IMR-90 (cell line): ENCODE measurements at places on chromosomes 1 and 21. TPM values are rescaled to one million over a fixed set of nuclear protein-coding genes. Genes with fewer than 3 reads are reported as not detected.

PLEKHA6 gene
- 19.9 and 20.6 TPM in 2 replicates for polyA plus RNA-seq

SLFNL1 gene
- polyA plus RNA-seq = 0.07 and 0.09 TPM in 2 replicates

FCGR1A gene
- not detected in 2 replicates for polyA plus RNA-seq

AMY2B gene
- 0.92 and 1.7 TPM in 2 replicates for polyA plus RNA-seq

PHACTR4 gene
- 13.8 and 15.0 TPM in 2 replicates for polyA plus RNA-seq

DNA sequence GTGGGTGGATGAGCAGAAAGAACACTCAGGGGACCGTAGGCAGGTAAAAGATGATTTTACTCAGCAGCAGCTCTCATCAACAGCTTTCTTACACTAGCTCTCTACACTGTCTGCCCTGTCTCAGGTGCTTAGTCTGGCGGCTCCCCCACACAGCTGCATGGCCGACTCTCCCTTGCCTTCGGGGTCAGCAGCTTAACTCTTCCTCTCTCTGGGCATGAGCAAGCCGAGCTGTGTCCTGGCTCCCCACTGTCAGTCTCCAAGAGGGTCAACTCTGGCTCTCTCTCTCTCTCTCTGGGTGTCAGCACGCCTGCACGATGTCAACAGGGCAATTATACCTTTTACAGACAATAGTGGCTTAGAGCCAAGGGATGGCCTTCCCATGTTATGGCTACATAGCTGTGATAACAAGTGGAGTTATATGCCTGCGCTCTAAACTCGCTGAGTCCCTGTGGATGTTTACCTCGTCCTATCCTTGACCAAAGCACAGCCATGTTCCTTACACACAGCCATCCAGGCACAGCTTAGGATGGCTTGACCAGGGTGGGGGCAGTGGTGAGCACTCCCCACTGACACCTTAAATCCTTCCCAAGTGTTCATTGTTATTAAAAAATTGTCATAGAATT is 3.1 kb upstream of the BCL10 start:
- no peak for DNase-seq

- peak; percentile 55 for DNase-seq
Measured at GRCh38 chr1:233281711-233282581, 13.6 kb downstream of the PCNX2 start.

GRCh38 chr1:212520746-212521145 is 87.8 kb upstream of the ATF3 start:
- DNase-seq = no peak

DNA sequence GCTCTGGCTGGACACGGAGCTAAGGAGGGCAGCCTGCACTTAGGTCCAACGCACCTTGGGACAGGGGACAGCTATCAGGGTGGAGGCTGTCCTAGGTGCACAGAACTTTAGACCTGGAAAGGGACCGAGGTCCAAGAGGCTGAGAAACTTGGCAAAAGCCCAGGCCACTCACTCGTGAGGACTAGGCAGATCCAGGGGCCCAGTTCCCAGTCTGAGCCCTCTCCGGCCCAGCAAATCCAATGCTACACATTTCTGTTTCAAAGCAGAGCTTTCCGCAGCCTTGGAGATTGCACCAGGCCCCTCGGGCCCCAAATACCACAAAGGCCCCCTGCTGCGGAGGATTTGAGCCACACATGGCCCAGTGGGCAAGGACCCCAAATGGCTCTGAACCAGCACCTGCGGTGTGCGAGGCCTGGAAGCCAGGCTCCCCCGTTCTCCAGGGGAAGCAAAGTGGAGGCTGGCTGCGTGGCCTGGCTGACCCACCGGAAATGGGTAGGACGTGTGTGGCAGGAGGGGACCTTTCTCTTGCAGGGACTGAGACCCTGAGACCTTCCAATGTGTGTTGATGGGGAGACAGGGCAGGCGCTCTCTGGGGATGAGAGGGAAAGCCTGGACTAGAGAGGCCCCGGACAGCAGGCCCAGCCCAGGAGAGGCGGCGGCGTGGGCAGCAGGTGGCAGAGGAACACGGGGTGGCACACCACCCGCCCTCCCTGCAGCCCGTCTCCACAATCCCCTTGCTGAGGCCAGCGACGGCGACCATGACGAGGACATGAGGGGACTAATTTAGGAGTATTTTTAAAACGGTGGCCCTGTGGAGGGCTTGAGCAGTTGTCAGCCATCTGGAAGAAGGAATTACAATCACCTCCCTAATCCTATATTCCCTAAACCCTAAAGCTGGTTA is 118.7 kb downstream of the CASZ1 start:
- no peak for DNase-seq

- no peak for DNase-seq
Measured at GRCh38 chr1:220137019-220137786, 43.3 kb downstream of the IARS2 start.

DNA sequence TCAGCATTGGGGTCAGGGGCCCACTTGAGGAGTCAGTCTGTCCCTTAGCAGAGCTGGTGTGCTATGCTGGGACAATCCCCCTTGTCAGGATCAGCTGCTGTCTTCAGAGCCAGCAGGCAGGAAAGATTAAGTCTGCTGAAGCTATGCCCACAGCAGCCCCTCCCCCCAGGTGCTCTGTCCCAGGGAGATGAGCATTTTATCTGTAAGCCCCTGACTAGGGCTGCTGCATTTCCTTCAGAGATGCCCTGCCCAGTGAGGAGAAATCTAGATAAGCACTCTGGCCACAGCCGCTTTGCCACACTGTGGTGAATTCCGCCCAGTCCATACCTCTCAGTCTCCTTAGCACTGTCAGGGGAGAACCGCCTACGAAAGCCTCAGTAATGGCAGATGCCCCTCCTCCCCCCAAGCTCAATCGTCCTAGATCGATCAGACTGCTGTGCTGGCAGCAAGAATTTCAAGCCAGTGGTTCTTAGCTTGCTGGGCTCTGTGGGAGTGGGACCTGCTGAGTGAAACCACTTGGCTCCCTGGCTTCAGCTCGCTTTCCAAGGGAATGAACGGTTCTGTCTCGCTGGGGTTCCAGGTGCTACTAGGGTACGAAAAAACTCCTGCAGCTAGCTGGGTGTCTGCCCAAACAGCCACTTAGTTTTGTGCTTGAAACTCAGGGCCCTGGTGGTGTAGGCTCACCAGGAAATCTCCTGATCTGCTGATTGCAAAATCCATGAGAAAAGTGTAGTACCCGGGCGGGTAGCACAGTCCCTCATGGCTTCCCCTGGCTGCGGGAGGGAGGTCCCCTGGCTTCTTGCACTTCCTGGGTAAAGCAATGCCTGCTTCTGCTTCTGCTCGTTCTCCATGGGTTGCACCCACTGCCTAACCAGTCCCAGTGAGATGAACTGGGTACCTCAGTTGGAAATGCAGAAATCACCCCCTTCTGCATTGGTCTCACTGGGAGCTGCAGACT is 25.1 kb upstream of the TP53BP2 start:
- DNase-seq = no peak

- no peak for DNase-seq
Measured at GRCh38 chr1:99370476-99370875, 106.2 kb downstream of the PLPPR4 start.

DNA sequence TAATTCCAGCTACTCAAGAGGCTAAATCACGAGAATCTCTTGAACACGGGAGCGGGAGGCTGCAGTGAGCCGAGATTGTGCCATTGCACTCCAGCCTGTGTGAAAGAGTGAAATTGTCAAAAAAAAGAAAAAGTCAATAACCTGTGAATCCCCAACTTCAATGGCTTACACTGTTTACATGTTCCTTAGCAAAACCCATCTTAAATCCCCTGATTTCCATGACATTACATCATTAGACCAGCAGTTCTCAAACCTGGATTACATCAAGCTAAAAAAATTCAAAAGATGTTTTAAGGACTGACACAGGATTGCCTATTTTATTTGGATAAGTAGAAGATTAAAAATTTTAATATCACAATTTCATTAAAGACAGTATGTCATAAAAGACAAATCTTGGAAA is 12.4 kb downstream of the GPBP1L1 start:
- peak; percentile 56 for DNase-seq

DNA sequence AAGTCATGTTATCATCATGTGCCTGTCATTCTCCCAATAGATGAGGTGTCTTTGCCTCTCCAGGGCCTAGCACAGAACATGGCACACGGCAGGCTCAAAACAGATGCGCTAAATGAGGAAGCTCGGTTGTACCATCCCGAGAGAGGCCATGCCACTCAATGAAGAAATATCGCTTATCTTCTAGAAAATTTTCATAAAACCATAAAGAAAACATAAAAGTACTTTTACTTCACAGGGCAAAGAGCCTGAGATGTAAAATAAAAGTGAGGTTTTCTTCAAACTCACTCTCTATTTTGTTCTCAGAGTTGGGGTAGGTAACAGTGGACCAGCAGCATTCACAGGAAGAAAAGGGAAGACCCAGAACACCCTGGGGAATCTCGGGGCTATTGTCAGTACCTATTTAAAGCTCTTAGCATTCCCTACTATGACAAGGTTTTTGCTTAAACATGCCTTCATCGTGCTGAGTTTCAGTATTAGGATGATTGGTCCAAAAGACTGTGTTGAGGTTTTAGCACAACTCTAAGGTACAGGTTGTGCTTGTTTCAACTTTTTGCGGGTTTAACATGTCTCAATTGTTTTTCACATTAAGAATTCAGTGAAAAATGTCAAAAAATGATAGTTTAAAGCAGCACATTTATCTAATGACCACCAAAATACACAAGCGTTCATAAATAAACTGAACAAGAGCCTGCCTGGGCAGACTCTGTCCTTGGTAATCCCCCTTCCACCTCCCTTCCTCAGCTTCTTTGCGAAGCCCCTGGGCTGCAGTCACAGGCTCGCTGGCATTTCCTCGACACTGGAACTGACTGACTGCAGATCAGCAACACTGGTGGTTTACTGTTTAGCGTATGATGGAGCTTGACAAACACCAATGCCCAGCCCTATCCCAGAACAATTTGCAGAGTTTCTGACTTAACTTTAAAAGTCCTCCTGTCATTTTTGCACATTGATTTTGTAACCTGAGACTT is 55.6 kb downstream of the COQ8A start:
- no peak for DNase-seq

- DNase-seq = peak; percentile 42
Measured at GRCh38 chr1:203592156-203592555, 34.5 kb upstream of the ATP2B4 start.

DNA sequence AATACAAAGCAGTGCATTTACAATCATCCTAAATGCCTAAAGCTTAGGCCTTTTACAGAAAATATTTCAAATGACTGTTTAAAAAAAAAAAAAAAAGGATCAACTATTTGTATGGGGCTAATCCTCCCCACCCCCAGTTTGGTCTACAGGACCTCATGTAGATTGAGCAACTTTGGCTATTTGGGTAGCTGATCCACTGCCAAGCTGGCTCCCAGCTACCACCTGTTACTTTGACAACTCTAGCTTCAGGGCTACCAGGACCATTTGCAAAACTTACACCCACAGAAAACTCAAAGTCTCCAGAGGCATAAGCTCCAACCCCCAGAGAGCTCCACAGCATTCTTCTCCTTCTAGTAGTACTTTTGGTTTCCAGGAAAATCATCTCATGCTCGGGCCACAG is 29.4 kb downstream of the JAK1 start:
- peak; percentile 29 for DNase-seq

DNA sequence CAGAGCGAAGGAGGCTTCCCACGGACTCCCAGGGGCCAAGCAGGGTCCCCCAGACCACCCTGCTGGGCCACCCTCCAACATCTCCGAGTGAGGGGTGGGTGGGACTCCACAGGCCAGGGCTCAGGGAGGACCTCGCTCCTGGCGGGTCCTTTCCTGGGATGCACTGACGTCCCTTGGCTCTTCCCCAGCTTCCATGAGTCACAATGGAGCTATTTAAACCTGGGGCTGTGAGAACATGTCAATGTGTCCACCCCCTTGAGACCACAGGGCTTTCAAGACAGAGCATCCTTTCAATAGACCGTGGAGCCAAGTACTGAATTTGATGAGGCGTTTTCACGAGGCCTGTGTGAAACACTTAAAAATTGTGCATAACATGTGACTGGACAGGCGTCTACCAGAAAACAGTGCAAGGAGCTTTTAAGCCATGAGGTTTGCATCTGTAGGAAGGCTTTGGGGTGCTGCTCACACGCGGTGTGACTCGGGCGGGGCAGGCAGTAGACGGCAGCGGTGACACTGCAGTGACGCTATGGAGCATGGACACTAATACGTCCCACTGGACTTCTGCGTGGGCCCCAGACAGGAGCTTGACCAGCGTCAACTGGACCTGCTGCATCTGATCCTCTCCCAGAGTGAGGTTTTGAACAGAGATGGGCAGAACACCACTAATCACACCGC is 24.1 kb upstream of the NPHP4 start:
- DNase-seq = peak; percentile 71

DNA sequence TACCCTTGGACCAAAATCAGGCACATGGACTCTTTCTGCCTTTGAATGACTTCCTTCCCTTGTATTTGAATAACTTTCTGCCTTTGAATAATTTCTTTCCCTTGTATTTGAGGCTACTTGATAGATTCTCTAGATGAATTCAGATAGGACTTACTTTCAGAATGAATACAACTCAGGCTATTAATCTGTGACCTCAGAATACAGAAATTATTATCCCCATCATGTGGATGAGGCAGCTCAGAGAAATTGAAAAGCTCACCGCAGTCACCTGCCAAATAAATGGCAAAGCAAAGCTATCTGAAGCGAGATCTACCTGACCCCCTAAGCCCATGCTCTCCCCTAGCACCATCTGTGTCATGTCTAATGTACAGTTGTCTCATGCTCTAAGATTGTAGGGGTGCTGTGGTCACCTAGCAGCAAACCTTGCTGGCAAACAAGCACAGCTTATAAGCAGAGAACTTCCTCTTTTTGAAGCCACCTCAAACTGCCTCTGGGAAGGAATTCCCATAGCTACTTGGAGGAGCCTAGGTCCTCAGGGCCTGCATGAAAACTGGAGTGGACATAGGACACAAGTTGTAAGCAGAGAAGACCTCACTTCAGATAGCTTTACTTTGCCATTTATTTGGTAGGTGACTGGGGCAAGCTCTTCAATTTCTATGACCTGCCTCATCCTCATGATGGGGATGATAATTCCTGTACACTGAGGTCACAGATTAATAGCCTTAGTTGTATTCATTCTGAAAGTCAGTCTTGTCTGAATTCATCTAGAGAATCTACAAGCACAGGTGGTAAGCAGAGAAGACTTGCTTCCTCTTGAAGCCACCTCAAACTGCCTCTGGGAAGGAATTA is 66.1 kb downstream of the FASLG start:
- DNase-seq = no peak

DNA sequence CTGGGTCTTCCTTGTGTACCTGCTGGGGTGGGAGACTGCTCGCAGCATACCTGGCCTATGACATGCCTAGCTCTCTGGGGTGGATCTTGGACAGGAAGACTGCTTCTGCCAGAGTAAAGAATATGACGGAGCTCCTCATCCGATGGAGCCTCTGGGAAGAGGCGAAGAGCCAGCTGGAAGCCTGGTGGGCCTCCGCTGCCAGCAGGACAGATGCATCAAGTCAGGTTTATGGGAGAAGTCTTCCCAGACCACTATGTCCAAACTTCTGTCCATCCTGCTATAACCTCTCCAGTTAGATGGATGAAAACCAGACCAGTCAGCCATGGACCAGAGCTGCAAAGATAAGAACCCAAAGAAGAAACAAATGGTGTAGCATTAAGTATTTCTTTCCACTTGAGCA is 27.7 kb upstream of the NGF start:
- DNase-seq = no peak

- no peak for DNase-seq
Measured at GRCh38 chr21:44548381-44548780, 2.9 kb downstream of the KRTAP10-2 start.
